Amniotic stem cell (primary cell): ENCODE measurements at places on chromosomes 13 and 19.

DNA sequence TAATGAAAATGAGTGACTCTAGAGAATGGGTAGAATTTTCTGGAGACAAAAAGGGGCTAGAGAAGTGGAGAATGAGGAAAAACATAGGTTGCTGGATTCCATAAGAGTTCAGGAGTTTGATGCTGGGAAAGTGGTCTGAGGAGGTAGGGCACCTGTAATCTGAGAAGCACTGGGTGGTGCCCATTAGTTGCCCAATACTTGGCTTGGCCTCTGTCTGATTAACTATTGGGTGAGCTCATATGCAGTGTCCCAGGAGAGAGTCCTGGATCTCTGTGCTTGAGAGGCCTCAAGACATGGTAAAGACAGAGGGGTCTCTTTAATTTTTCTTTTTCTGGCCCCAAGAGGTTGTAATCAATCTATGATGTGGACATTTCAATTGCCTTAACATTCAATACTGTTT lies 390.1 kb downstream of the TDRD3 start:
- DNase-seq, result no peak

- DNase-seq, result no peak
Observed at GRCh38 chr13:113121183-113121927, 1.2 kb upstream of the F10 start.

GRCh38 chr19:6059396-6059947 lies 50.8 kb downstream of the RFX2 start:
- no peak for DNase-seq

- DNase-seq, result no peak
Observed at GRCh38 chr19:48474084-48474592, 5.0 kb downstream of the CYTH2 start.

DNA sequence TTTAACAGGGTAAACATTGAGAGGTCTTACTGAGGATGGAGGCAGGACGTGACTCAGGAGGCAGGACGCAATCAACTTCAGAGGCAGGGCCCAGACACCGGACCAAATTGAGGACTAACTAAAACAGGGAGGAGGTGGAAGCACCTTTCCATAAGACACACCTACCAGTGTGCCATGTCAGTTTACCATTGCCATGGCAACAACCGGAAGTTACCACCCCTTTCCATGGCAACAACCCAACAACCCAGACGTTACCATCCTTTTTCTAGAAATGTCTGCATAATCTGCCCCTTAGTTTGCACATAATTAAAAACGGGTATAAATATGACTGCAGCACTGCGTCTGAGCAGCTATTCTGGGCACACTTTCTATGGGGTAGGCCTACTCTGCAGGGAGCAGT lies 53.5 kb upstream of the SOX21 start:
- no peak for DNase-seq

DNA sequence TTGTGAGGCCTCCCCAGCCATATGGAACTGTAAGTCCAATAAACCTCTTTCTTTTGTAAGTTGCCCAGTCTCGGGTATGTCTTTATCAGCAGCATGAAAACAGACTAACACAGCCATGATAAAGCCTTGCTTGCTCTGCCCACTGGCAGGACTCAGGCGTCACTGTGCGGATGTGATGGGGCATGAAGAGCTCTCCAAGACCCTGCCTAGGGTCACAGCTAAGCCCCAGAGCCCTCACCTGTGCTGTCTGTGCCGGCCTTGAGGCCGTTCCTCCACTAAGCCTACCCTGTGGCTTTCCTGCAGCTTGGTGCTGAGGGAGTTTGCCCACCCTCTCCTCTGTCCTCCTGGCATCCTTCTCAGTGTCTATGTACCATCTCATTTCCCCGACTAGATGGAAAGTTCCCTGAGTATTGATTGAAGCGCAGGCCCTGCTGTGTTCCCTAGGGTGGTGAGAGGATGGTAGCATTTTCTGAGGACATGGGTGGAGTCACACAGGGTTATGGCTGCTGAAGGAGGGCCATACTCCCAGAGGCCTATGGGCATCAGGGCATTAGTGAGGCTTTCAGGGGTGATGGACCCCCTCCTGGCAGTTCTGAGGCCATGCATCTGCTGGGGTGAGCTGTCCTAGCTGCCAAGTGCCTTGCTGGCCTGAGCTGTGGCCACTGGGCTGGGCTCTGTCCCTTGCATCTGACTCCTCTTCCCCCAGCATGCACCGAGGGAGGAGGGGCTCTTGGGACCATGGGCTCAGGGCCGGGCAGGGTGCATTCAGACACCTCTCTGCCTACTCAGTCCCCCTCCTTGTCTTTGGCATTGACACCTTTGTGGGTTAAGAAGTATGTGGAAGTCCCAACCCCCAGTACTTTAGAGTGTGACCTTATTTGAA lies 75.3 kb downstream of the TEX29 start:
- DNase-seq, result no peak

DNA sequence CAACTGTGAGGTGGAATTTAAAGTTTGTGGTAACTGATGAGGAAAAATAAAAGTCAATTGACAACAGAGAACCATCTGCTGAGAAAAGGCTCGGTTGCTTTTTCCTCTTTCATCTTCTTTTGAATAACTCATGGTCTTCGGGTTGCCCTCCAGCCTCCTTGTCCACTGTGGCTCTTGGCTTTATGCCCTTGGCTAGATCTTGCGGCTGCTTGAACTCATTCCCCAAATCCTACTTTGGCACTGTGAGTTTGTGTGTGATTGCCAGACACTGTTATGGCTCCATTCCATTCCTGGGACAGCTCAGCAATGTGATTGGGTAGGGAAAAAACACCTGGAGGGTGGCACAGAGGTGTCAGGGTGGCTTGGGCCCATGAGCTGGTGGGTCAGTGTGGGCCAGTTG lies 387.4 kb downstream of the DLEU7 start:
- DNase-seq, result no peak

DNA sequence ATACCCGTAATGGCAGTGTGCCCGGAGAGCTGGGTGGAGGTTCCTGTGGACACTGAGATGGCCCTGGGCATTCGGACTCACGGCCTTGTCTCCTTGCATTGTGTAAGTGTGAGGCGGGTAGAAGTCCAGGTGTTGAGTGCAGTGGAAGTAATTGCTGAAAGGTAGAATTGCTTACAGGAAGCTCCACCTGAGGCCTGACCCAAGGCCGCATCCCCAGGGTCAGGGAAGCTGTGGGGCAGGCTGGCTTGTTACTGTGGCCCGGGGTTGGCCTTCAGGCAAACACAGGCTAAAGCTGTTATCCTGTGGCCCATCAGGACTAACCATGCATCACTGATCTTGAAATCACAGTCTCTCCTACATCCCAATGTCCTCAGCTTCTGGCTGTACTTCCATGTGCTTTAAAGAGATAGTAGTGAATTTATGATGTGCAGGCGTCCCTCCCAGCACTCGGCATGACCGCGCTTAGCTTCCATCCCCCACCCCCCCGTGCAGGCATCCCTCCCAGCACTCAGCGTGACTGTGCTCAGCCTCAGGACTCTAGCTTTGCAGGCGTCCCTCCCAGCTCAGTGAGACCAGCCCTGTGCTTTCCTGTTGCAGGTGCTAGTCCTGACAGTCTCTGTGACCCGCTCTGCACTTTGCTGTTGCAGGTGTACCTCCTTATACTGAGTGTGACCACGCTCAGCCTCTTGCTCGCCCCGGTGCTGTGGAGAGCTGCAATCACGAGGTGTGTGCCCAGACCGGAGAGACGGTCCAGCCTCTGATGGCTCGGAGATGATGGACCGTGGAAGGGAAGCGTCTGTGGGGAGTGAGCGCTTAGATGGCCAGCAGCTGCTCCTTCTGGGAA lies 35.6 kb upstream of the TFDP1 start:
- no peak for DNase-seq

GRCh38 chr13:111853721-111854120 lies 213.2 kb upstream of the SOX1 start:
- no peak for DNase-seq

DNA sequence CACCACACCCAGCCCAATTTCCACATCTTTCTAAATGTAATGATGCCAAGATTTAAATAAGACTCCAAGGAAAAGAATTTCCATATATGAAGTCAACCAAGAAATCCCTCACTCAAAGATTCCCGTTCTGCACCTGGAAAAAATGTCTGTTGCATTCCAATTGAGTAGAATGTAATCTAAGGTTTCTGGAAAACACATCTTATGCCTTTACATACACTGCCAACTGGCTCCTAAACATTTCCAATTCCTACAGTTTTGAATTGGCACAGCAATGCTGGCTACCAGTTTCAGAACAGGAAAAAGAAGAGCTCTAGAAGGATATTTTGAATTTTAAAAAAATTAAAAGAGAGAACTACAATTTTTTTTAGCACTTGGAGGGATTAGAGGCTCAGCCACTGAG lies 43.0 kb downstream of the COL4A2 start:
- DNase-seq, result no peak

DNA sequence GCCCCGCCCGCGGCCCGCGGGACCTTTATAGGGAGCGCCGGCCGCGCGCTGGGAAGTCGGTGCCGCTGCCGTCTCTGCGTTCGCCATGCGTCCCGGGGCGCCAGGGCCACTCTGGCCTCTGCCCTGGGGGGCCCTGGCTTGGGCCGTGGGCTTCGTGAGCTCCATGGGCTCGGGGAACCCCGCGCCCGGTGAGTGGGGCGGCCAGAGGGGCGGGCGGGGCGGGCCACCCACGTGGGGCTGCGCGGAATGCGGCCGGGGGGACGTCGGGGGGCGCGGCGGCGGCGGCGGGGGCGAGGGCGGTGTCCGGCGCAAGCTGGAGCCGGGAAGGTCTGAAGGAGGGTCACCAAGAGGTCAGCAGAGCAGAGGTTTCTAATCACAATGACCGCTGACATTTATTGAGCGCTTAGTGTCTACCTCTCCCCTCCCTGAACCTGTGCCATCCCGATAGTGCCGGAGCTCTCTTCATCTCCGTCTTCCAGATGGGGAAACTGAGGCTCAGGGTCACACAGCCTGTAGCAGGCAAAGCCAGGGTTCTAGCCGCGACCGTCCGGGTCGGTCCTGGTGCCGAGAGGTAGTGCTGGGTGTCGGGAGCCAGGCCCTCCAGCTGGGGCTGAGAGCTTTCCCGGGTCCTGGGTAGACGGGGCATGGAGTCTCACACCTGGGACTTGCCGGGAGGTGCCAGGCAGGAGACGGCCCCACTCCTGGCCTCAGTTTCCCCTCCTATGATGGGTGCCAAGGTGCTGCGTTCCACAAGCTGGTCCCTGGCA lies at the start of gene FSTL3:
FSTL3 (plus strand) TSS at position 54 of the 767 bp plus-strand sequence; CDS start at position 86, 32 bp downstream.
- DNase-seq, result no peak

- DNase-seq, result no peak
Observed at GRCh38 chr13:53241891-53242348, 213.3 kb downstream of the OLFM4 start.

DNA sequence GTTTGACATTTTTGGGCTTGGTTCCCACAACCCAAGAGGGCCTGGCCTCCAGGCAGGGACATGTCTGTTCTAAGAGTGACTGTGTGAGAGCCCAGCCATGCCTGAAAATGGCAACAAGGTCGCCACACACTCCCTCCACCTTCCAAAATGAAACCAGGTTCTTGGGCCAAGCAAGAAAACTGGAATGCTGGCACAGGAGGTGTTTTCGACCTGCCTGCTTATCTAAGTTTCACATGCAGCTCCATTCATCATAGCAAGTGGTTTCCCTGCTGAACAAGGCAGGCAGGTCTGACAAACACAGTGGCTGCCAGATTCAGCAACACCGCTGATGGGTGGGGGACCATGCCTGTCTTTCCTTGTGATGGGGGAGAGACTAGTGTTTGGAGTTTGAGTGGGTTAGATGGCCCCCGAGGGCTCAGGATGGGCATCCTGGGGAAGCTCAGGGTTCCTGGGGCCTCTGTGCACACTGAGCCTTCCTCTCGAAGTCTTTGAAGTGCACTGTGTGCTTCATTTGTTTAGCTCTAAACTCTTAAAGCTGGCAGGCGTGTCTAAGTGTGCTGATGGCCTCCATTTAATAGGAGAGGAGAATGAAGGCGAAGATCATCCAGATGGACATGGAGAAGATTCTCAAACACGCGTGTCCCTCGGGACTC lies 17.9 kb upstream of the GAS6 start:
- no peak for DNase-seq

GRCh38 chr13:26883613-26884257 lies 123.1 kb upstream of the GPR12 start:
- no peak for DNase-seq

GRCh38 chr13:40595693-40596092 lies 70.7 kb downstream of the FOXO1 start:
- no peak for DNase-seq

GRCh38 chr19:4390017-4390566 lies 10.3 kb downstream of the SH3GL1 start:
- DNase-seq, result no peak

- no peak for DNase-seq
Observed at GRCh38 chr19:17086834-17087233, 11.3 kb downstream of the MYO9B start.

DNA sequence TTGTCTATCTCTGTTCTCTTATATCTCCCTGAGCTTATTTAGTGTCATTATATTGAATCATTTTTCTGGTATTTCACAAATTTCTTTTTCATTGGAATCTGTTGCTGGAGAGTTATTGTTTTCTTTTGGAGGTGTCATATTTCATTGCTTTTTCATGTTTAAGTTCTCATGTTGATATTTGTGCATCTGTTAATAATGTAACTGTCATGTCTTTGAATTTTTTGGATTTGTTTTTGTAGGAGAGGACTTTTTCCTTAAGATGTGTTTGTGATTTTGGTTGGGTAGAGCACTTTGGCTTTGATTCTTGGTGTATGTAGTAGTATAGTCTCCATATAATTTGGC lies 64.0 kb downstream of the DNAJC3 start:
- DNase-seq, result no peak

- DNase-seq, result no peak
Observed at GRCh38 chr13:42393573-42394360, 121.8 kb downstream of the AKAP11 start.
